ENCODE measurements at places on chromosomes 3 and 15.

DNA sequence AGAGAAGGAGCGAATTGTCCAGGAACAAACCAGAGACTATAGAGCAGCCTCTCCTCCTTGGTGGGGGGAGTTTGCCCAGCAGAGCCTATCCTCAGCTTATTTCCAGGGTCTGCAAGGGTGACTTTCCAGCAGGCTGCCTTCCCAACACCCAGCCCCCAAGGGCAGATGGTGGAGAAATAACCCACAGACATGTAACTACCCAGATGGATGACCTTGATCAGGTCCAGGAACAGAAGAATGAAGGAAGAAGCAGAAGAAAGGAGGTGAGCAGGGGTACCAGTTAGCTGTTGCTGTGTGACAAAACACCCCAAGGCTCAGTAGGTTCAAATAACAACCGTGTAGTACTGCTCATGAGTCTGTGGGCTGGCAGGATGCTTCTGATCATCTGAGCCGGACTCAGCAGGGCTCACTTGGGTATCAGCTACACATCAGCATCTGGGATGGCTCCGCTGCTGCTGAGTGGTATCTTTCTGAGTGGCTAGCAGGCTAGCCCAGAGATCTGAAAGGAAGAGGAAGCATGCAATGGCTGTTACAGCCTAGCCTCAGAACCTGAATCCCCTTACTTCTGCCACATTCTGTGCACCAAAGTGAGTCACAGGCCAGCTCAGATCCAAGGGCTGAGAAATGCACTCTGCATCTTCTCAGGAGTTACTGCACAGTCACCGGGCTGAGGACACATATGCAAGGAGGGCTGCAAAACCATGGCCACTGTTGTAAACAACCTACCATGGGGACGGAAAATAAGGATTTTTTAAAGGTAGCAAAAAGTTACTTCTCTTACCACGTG is 22.2 kb upstream of the TXNRD3 start:
- no peak for DNase-seq

DNA sequence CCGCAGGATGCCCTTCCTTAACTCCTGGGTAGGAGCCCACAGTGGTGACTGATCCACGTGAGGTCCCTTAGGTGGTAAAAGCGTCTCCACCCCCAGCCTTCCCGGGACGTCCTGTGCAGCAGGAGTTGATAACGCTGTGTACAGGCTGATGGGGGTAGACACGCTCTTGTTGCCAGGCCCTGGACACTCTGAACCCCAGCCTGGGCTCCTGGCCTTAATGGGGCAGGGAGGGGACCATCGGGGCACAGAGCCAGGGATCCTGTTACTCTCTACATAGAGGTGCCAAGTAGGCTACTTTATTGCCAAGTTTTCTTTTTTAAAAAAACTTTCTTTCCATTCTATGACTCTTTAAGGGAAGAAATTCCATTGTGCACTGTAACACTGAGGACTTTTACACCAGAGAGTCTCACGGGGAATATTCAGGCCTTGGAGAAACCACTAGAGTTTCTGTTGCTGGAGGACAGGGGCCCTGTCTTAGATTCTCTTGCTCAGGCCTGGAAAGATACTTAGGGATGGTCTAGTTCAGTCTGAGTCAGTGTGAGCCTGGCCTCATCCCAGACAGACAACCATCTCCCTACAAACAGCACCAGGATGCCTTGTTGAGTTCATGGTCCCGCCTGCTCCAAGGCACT is 104.3 kb upstream of the RNU6-1 start:
- DNase-seq: no peak

- DNase-seq: no peak
Observed at GRCh38 chr3:112503304-112503972, 4.2 kb upstream of the BTLA start.

GRCh38 chr15:87477737-87478686 is 778.5 kb downstream of the NTRK3 start:
- DNase-seq: no peak

All from activated CD4-positive, alpha-beta T cell treated with anti-CD3 and anti-CD28 coated beads, Interleukin-2, amount 50 U/mL, for 48 hours (primary cell).